Stimulated activated CD4-positive, alpha-beta T cell treated with anti-CD3 and anti-CD28 coated beads, Interleukin-4, amount 100 ng/mL, for 1 hour (primary cell): ENCODE measurements at places on chromosomes 3 and 15.

DNA sequence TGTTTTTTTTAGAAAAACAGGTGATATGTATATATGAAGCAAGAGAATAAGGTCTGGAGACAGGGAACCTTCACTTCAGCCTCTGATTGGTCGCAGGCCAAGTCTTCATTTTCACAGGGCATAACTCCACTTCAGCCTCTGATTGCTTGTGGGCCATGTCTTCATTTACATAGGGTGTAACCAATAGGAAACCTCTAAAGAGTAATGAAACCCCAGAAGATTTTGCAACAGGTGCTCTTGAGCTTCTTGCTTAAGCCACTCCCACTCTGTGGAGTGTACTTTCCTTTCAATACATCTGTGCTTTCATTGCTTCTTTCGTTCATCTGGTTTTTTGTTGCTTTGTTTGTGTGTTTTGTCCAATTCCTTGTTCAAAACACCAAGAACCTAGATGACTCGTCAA, 22.6 kb upstream of the SCG3 start:
- DNase-seq = no peak

- peak; percentile 1 for DNase-seq
Observed at GRCh38 chr3:47000922-47001730, 21.7 kb downstream of the NBEAL2 start.

- peak; percentile 1 for DNase-seq
Observed at GRCh38 chr3:47016934-47017435, 37.5 kb downstream of the NBEAL2 start.

- no peak for DNase-seq
Observed at GRCh38 chr15:33586786-33587697, 276.3 kb downstream of the RYR3 start.

DNA sequence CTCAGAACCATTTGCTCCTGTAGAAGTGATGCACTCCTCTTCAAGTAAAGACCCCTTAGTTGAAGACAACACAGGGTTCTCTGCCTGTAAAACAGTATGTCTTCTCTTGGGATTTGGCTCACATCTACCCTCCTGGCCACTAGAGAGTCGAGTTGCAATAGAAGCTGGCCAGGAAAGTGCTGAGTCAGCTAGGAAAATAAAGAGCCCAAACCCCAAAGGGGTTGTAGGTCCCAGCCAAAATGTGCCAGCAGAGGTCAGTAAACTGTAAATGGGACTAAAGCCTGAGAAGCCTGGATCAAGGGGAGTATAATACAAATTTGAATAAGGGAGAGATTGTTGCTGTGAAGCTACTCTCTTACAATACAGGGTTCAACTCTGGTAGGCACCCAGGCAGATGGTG, 37.2 kb upstream of the THBS1 start:
- no peak for DNase-seq

- DNase-seq = peak; percentile 75
Observed at GRCh38 chr15:40769274-40770146, at the start of gene C15orf62. C15orf62 (plus strand) TSS chr15:40769980; CDS start chr15:40770496, 516 bp downstream.

GRCh38 chr3:25587094-25587493, 77.6 kb downstream of the TOP2B start:
- no peak for DNase-seq

GRCh38 chr3:182081096-182081495, 369.4 kb downstream of the SOX2 start:
- no peak for DNase-seq

GRCh38 chr15:33293713-33294334, 16.9 kb upstream of the RYR3 start:
- DNase-seq = no peak

DNA sequence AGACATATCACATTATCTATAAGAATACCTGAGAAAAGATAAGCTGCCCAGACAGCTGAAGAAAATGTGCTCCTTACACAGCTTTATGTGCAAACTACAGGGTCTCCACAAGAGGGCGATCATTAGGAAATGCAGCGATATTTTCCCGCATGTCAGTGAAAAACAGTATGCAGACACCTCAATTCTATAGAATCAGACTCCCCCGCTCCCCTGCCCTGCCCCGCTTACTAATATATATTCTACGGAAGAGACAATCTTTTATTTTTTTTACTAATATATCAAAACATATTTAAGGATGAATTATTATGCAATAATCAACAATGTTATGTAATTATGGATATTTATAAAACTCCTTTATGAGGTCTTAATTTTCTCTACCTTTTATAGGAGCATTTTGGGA, 681.3 kb downstream of the ROBO1 start:
- no peak for DNase-seq

DNA sequence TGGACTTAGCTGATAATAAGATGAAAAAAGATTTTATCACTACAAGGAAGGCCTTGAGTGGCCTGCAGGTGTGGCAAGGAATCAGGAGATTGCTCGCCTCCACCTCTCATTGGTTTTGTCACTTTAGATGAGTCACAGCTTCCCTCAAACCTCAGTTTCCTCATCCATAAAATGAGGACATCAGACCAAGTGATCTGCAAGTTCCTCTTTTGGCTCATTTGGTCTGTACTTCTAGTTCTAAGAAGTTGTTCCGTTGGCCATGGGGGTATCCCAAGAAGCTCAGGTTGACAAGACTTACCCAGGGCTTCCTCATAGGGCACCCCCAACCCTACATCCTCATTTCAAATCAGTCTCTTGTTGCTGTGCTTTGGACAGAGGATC, 254.1 kb downstream of the UACA start:
- no peak for DNase-seq

DNA sequence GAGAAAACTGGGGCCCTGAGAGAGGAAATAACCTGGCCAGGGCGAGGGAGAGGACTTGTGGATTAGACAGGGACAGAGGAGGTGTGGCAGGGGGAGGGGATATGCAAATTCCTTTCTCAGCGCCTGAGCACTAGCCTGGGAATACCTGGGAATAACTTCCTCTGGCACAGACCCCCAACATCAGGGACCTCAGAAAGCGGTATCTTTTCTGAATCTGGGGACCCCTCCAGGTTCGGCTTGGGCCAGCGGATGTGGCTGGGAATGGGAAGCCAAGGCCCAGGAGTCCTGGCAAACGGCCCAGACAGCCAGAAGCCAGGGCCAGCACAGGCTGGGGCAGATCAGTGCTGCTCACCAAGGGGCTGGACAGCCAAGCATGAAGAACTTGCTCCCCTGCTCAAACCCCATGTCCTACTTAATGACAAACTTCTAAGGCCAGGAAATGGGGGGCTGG, 9.2 kb upstream of the ACSBG1 start:
- DNase-seq = no peak

GRCh38 chr3:52714335-52715302, 8.7 kb downstream of the SPCS1 start:
- no peak for DNase-seq

DNA sequence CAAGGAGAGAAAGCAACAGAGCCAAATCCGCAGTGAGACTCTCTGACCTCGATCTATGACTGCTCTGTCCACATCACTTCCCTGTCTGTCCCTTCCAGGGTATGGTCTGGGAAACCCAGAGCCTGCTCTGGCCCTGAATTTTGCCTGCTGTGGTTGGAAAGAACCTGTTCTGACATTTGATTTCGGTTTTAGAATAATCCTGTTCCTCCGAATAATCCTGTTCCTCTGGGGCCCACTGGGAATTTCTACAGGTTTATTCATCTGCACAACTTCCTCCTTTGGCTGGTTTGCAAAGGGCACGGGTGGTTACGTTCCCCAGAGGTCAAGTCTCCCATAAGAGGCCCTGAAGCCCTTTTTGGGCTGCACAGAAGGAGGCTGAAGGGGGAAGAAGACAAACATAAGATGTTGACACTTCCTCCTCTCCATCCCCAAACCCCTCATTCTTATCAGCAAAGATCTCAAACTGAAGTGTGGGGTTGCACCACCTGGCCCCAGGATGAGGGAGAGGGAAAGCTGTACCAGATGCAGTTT, 10.6 kb downstream of the LAMP3 start:
- no peak for DNase-seq

DNA sequence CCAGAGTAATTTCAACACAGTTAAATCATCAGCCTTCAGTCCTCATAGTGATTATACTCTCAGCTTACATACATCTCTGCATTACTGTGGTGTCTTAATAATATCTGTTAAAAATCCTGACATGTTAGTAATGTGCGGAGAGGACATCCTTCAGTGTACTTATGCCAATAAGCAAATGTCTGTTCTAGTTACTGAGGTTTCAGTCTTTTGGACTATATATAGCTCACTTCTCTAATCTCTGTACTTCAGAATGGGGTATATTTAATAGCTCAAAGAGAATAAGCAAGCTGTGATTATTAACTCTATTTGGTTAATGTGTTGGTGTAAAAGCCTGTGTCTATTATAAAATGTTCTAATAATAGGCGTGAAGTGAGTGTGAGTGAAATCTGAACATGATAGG, 28.9 kb upstream of the OSTN start:
- DNase-seq = no peak

DNA sequence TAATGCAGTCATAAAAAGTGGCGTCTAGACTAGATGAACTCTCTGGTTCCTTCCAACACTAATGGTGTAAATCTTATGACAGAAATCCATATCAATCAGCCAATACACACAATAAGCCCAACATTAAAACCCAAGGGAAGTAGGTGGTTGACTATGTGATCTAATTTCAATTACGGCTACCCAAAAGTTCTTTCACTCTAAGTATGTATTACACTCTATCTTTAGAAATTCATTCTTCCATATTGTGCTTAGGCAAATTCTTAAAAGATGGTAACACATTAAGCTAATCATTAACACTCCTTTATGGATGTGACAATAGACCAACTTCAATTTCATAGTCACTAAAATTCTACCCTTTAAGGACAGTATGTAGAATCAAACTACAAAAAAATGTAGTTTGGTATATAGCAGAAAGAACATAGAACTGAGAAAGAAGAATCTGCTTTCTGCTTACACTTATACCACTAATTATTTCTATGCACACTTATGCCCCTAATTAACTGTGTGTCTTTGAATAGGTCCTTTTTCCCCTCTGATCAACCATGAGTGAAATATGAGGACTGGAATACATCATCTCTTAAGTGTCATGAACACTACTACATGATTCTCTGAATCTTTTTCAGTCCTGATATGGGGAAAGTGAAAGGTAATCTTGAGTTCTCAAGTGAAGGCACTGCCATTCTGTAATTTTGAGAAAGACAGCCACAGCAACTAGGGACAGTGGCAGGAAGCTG, 557.6 kb downstream of the IGSF11 start:
- DNase-seq = no peak

GRCh38 chr3:170180079-170180907, 1.2 kb downstream of the PHC3 start:
- no peak for DNase-seq

DNA sequence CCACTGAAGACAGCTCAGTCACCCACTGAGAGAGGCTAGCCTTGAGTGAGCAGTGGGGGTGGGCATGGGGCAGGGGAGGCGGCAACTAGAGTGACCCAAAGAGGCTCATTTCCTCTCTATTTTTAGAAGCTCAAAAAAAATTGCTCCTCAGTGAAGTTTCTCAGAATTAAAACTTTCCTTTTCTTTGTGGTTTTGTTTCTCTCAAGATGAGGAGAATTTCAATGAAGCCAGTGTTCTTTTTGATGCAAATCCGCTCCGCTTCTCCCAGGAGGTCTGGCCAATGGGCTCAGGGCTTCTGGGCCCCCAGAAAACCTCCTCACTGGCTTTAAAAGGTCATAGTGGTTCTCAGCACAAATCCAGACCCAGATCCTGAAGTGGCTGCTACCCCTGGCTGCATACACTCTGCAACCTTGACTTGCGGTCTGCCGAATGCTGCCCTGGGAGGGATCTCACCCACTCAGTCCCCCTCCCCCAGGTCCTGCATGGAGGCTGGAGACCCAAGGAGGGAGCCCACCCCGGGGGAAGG, at the start of gene ACSBG1:
Gene ACSBG1 (minus strand): TSS at position 51 of the 526 bp plus-strand sequence. CDS start 64 bp downstream, outside the sequence.
- no peak for DNase-seq
